ENCODE measurements at places on chromosomes 5 and 9.

DNA sequence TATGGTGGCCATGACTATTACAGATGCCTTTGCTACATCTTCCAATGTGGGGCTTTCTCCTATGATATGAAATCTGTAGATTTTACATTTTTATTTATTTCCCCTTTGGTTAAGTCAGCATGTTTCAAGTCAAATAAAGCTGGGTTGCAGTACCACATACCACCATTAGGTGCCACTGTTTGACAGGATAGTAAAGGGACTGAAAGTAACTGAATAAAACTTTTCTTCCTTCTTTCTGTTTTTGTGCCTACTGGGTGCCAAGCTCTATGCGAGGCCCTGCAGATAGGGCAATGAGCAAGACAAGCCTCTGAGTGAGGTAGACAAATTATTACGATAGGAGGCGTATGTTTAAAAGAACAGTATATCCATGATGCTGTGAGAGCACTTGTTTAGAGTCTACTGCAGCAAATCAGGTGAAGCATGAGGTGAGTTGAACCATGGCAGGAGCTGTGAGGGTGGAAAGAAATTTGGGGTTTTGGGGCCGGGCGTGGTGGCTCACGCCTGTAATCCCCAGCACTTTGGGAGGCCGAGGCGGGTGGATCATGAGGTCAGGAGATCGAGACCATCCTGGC lies 64.8 kb downstream of the GDNF start:
- no peak for DNase-seq

- no peak for DNase-seq
These were observed 556.3 kb upstream of the KLF4 start for GRCh38 chr9:108045851-108046250.

DNA sequence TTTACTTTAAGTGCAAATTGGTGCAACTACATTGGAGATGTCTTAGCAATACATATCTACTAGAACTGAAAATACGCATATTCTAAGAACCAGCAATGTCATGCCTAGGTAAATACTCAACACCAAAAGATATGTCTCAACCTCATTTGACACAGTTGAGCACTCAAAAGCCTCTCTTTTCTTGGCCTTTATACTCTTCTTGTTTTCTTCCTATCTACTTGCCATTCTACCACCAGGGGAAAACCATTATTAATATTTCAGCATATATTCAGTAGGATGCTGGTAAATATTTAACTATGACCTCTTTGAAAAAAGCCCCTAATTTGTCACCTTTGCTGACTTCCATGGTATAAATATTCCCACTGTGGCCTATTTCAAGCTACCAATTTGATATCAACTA lies 443.8 kb downstream of the LRRC70 start:
- DNase-seq = no peak

GRCh38 chr5:150068961-150069645 lies 17.3 kb downstream of the CSF1R start:
- DNase-seq = no peak
